Putamen (tissue), 1 donor: ENCODE measurements at places on chromosomes 2 and 18.
A peak's percentile ranks its signal among the peaks of the same experiment; 100 is the strongest.

- DNase-seq, result no peak
These were observed 157.8 kb downstream of the PIK3C3 start for GRCh38 chr18:42112657-42113420.

DNA sequence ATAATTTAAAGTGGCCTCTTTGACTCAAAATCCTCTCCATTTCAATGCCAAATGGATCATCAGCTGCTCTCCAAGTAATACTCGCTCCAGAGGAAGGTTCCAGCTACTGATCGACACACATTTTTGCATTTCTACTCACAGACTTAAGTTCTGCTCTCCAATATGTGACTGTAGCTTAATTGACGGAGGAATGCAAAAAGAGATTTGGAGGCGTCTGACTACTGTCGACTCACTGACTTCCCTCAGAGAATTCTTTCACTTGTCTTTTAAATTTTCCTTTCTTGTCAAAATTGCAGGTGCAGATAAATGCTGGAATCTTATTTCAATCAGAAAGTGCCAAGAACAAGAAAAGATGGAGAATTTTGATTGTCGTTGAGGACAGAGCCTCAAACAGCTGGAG, 84.1 kb upstream of the PAPOLG start:
- DNase-seq, result peak; percentile 61

GRCh38 chr18:12290086-12290485, 18.0 kb upstream of the TUBB6 start:
- no peak for DNase-seq

DNA sequence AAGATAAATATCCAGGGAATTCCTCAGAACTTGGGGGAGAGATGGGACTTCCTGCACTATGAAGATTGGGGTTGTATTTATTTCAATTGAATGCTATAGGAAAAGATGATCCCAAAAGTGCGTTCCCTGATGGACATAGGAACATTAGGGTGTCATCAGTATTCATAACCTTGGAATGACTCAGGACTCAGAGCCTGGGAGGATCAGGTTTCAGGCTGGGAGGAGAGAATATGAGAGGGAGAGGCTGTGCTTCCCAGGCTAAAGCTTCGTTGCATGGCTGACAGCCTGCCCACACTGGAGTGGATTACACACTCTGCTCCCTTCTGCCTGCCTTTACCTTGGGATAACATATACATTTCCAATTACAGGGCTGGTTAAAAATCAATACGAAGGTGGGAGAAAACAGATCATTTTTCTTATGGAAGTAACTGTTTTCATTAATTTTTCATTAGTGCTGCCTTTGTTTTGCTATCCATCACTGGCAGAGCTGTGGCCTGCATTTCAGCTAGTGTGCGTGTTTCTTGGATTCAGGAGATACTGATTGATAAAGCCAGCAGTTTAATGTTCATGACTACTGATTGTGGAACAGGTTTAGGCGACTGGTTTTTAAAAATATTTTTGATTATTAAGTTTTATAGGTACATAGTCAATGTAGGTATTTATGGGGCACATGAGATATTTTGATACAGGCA, 118.7 kb downstream of the KCTD1 start:
- no peak for DNase-seq

- DNase-seq, result no peak
These were observed 1.2 kb upstream of the WDSUB1 start for GRCh38 chr2:159287733-159288132.

DNA sequence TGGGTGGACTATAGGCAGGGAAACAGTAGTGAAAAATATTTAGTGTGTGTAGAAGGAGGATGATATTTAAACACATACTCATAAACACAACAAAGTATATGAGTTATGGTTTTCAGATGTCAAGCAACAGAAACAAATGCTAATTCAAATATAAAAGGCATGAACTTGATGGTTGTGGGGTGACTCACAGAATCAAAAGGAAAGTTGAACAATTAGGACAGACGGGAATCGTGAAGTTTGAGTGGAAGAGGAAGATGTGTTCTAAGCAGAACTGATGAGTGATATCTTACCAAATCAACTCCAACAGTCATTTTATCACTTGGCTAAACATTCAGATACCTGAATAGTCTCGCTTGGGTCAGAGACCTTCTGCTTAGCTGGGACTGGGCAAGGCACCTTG, 53.6 kb upstream of the ITGA6 start:
- no peak for DNase-seq
